LoVo (cell line): ENCODE measurements at places on chromosomes 5 and 9.

DNA sequence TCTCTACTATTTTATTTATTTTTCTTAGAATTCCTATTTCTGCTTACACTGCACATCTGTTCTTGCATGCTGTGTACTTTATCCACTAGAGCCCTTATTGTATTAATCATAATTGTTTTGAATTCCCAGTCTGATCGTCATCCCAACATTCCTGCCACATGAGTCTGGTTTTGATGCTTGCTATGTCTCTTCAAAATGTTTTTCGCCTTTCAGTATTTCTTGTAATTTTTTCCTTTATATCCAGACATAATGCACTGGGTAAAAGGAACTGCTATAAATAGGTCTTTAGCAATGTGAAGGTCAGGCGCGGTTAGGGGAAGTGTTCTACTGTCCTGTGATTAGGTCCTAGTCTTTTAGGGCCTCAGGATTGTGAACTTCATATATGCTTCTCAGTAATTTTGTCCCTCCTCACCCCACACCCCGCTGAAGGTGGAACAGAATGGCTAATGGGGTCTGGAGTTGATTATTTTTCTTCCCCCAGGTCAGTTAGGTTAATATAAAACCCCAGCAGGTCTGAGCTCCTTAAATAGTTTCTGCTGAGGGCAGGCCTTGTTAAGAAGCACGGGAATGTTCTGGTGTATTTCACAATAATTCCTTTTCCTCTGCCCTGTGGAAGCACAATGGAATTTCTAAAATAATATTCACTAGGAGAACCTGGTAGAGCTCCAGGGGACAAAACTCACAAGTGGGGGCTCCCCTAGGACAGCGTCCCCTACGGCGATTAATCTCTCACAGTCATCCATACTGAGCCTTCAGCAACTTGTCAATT, 146.6 kb upstream of the TUT7 start:
- DNase-seq, result no peak

DNA sequence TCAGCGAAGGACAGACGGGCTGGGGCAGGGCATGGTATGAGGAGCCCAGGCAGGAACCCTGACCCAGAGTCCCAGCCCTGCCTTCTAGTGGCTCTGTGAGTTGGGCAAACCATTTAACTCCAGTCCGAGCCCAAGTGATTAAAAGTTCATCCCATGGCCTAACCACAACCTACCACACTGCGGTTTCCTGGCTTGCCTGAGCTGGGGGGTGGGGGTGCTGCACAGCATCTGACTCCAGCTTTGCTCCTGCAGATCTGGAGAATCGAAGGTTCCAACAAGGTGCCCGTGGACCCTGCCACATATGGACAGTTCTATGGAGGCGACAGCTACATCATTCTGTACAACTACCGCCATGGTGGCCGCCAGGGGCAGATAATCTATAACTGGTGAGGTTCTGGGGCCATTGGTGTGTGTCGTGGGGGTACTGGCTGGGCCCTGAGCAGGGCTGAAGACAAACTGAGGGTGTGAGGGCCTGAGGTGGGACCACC, 49.0 kb downstream of the STOM start:
- no peak for DNase-seq

DNA sequence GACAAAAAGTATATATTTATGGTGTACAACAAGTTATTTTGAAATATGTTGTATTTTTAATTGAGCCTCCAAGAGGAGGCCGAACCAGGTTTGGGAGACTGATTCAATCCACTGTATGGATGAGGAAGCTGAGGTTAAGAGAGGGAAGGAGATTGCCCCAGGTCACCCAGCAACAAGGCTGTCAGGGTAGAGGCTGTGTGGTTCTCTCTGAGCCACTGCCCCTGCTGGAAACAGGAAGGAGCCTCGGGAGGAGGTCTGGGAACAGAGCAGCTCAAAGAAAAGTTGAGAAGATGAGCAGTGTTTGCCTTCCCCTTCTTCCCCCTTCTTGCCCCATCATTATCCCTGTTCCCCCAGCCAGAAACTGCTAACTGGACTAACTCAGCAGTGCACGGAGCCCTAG, 6.6 kb upstream of the FAT2 start:
- DNase-seq, result no peak

- no peak for DNase-seq
These were observed 11.1 kb downstream of the KIAA1191 start for GRCh38 chr5:176350416-176350815.

DNA sequence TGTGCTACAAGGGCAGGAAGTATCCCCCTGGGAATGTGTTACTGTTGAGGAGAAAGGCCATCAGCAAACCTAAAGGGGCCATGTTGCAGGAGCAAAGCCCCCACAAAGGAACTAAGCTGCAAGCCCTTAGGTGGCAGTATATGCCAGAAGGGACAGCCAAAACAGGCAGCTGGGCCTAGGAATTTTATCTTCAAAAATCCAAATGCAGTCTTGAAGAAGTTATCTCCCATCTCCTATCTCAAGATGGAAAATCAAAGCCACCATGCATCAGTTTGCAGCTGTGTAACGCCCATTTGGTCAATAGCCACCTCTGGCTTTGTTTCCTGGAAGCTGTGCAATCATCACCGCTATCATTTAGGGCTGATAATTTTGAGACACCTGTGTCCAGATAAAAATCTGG, 400.3 kb downstream of the ARHGEF28 start:
- DNase-seq, result no peak

DNA sequence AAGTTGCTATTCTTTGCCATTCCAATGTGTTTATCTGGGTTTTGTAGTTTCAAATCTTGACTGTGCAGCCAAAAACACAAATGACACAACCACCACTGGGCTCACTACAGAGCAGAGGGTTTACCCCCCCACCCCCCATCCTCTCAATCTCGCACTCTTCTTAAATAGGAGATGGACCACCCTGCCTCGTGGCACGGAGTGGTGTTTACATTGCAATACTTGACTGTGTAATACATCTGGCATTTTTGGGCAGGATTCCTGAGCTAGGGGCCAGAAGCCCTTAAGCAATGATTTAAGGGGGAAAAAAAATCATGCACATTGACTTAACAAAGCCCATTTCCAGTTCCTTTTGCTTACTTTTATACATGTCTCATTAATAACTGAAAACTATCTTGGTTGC, 19.0 kb downstream of the PTCH1 start:
- no peak for DNase-seq

DNA sequence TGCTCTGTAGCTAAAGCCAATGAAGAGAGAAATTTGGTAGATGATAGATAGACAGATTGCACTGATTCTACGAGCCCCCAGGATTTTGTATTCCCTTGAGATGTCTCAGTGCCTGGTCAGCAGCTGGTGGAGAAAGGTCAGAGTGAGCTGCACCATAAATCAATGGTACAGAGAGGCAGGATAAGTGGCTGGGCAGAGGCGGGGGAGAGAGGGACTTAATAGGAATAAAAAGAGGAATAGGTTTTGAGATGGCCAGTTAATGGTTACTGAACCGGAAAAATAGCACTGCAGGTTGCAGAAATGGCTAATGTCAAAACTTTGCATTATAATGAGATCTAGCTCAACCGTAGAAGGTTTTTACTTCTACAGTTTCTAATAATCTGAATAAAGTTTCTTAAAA, 47.9 kb upstream of the SLC12A2 start:
- DNase-seq, result no peak

DNA sequence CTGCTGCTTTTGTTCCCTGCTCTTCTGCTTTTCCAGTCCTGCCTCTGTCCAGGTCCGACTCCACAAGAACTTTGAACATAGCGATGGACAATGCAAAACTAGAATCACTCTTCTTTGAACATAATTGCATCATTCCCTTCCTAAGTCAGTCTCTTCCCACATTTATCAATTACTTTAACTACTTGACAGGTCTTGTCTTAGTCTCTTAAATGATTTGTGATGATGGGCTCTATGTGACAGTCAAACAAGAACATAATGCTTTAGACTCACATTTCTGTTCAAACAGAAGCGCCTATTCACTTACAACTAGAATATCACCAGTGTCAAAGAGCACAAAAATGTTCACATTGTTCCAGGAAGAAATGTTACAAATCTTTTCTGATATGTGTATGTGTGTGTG, 278.1 kb downstream of the SH3GL2 start:
- no peak for DNase-seq

DNA sequence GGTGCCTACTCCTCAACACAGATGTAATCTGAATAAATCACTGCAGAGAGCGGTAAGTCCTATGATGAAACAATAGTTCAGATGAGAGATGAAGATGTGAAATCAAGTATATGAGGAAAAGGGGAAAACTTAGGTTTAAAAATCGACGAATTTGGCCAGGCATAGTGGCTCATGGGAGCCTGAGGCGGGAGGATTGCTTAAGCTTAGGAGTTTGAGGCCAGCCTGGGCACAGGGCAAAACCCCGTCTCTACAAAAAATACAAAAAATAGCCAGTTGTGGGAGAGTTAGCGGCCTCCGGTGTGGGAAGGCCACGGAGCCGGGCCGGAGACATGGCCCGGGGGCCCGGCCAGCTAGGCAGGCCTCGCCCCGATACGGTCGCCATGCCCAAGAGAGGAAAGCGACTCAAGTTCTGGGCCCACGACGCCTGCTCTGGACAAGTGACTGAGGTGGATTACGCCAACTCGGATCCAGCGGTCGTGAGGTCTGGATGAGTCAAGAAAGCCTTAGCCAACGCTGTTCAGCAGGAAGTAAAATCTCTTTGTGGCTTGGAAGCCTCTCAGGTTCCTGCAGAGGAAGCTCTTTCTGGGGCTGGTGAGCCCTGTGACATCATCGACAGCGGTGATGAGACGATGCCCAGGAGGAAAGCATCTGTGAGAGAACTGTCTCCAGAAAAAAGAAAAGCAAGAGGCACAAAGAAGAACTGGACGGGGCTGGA, 62.8 kb upstream of the SUB1 start:
- no peak for DNase-seq

- peak; percentile 36 for DNase-seq
These were observed 2.1 kb downstream of the TLN1 start for GRCh38 chr9:35729700-35730485.

DNA sequence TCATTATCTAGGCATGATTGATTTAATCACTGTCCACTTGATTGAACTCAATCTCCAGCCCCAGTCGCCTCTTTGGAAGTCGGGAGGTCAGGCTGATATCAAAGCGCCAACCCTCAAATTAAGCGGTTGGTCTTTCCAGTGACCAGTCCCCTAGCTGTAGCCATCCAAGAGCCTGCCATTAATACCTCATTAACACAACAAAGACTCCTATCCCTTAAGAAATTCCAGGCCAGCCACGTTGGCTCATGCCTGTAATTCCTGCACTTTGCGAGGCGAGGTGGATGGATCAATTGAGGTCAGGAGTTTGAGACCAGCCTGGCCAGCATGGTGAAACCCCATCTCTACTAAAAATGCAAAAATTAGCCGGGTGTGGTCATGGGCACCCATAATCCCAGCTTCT, 27.4 kb upstream of the GCNT1 start:
- no peak for DNase-seq

DNA sequence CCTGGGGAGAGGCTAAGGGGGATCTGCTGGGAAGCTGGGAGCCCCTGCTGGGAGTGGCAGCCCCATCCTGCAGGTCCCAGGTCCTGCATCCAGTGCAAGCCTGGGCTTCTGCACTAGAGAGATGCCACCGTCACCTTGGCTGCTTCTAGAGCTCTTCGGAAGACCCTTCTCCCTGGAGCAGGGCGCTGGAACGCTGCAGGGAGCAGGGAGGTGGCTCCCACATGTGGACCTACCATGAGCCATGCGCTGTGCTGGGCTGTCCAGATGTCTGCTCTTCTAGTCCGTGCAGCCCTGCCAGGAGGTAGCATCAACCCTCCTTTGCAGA, 90.9 kb upstream of the PHYKPL start:
- no peak for DNase-seq

GRCh38 chr5:142795251-142795650, 25.1 kb downstream of the ARHGAP26 start:
- no peak for DNase-seq

DNA sequence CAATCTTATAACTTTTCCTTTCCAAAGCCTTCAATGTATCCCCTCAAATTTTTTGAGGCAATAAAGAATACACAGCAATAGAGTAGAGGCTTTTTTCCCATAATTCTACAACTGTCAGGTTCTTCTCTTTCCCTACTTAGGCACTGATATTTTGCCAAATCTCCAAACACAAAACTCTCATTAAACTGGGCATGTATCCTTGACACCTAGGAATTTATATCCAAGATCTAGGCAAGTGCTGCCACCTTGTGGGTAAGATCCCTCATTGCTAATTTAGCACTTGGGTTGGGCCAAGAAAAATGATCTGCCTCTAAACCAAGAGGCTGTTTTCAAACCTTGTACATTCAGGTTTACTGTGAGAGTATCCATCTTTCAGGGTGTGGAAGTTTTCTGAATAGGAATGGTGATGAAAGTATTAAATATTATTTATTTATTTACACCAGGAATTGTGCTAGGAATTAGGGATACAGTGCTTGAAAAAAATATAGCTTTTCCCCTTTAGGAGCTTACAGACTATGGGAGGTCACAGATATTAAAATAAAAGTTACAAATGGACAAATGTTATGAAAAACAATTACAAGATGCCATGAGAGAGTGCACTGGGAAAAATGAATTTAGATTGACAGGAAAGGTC, 17.6 kb downstream of the TSTD2 start:
- peak; percentile 60 for DNase-seq

DNA sequence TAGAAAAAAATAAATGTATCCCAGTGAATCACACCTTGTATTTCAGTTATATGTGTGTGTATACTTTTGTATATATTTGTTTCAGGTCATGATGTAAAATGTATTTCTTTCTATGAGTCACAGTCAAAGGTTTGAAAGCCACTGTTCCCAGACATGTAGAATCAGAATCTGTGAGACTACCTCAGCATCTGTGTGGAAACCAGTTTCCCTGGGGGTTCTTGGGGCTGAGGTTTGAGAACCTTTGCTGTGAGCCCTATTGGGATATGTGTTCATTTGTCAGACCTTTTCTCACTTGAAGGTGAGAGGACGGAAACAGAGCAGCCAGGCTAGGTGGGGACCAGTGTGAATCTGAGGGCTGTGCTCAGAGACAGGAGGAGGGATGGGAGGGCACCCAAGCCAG, 78.7 kb upstream of the SAP30L start:
- no peak for DNase-seq

DNA sequence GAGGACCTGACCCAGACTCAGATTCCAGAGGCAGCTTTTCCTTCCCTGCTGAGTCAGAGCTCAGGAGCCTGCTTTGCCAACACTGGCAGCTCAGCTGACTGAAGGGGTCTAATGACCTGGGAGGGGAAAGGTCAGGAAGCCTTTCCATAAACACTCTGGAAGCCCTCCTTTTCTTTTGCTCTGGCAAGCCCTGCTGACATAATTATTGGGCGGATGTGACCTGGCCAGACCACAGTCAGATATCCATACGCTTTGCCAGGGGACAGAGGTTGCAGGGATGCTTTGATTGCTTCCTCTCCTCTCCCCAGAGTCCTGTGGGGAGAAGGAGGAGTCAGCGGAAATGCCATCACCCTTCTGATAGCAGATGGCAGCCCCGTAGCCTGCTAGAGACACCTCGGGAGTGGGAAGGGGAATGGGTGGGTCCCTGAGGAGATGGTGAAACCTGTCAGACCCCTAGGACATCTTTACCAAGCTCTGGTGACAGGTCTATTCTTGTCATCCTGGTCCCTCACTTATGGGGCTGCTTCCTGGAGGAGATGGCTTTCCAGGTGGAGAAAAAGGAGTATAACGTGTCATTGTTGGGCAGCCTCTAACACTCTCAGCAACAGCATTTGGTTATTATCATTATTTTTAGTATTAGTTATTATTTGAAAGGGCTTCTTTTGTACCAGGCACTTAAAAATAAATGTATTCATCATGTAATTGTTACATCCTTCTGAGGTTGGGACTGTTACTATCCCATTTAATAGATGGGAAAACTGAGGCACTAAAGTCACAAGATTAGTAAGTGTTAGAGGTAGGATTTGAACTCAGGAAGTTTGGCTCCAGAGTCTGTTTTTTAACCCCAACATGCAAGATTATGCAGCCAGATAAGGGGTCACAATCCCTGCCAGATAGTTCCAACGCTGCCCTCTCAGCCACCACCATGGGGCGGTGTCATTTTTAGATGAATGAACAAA, 11.6 kb downstream of the COL27A1 start:
- no peak for DNase-seq
